ENCODE measurements at places on chromosomes 3 and 15.

DNA sequence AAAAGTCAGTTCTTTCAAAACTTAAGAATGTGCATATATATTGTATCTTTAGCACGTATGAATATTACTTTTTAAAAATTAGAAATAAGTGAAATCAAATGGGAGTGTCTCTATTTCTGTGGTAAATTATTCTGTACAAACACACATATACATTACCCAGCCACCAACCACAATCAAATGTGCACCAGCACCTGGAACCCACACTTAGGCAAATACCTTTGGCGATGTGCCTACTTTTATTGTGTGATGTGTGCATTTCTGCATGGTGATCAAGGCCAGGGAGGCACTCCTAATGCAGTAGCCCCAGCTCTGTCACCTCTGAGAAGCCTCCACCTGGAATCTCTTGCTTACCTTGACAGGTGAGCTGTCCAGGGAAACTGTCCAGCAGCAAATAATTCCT lies 76.9 kb downstream of the PIK3R4 start:
- no peak for DNase-seq

DNA sequence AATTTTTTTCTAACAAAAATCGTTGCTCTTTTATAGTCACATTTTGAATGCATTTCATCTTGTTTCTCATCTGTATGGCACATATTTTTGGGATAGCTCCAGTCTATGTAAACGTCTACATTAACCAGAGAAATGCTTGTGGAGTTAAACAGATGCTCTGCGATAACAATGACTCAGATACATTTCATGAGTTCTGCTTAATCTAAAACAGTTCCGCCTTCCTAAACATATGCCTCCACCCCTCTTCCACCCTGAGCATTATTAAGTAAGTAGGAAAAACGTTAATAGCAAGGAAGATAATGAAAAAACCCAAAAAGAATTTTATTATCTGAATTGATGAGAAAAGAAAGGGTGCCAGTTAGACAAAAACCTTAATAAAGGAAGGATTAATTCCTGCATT lies 396.1 kb downstream of the TUSC7 start:
- no peak for DNase-seq

- DNase-seq, result no peak
Observed at GRCh38 chr15:31332020-31332680, 5.5 kb downstream of the KLF13 start.

- no peak for DNase-seq
Observed at GRCh38 chr15:91331581-91331980, 231.5 kb downstream of the SV2B start.

DNA sequence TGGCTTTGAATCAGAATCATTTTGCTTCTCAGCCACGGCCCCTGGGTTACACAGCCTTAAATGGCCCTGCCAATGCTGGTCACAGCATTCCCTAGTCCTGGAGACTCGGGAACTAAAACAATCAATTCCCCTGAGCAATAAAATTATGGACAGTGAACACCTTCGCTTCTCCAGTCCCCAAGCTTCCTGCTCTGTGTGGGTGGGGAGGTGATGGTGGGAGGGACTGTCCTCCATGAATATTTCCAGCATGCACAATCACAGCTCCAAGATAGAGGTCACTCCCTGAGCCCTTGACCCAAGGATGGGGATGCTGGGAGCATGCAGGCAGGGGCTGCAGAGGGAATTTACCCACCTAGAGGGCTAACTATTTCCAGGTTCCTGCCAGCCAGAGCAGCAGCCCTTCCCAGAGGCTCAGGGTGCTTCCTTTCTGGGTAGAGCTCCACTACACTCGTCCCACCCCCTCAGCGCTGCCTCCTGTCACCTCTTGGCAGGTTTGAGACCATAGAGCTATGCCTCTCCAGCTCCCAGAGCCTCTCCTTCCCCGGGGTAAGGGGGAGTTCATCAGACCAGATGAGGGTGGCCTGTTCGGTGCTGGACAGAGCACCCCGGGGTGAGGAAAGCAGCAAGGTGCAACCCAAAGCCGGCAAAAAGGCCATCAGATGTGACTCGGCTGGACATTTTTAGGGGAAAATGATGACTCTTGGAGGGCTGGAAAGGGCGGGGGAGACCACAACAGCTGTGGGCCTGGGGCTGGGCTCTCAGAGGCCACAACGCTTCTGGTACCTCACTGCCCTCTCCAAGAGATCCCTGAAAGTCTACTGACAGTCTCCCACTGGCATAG lies 14.5 kb upstream of the CCDC33 start:
- no peak for DNase-seq

DNA sequence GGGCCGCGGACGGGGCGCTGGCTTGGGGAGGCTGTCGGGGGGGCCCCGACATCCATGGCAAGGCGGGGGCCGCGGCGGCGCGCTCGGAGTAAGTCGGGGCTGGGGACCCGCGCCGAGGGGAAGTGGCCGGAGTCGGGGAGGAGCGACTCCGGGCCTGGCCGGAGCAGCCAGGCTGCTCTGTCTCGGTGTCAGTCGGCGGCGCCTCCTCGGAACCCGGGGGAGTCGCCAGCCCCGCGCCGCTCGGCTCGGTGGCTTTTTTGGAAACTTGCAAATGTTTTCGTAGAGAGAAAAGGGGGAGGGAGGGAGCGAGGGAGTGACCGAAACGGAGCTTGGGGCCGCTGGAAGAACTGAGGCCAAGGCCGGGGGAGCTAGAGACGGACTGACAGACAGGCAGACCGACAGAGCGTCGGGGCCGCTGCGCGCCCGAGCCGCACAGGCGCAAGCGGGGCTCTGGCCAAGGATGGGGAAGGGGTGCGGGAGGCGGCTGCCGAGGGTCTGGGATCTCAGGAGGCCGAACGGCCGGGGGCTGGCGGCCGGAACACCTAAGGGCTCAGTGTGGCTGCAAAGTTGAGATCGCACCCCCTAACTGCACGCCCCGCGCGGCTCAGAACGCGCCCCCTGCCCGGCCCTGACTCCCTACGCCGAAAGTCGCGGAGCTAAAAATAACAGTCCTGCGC lies 5.0 kb downstream of the PTH1R start:
- no peak for DNase-seq

GRCh38 chr3:108300103-108300849 lies 3.9 kb downstream of the HHLA2 start:
- no peak for DNase-seq
